ENCODE measurements at places on chromosomes 16 and 17.

- no peak for DNase-seq
Observed at GRCh38 chr16:71854369-71854948, 8.7 kb downstream of the ATXN1L start.

DNA sequence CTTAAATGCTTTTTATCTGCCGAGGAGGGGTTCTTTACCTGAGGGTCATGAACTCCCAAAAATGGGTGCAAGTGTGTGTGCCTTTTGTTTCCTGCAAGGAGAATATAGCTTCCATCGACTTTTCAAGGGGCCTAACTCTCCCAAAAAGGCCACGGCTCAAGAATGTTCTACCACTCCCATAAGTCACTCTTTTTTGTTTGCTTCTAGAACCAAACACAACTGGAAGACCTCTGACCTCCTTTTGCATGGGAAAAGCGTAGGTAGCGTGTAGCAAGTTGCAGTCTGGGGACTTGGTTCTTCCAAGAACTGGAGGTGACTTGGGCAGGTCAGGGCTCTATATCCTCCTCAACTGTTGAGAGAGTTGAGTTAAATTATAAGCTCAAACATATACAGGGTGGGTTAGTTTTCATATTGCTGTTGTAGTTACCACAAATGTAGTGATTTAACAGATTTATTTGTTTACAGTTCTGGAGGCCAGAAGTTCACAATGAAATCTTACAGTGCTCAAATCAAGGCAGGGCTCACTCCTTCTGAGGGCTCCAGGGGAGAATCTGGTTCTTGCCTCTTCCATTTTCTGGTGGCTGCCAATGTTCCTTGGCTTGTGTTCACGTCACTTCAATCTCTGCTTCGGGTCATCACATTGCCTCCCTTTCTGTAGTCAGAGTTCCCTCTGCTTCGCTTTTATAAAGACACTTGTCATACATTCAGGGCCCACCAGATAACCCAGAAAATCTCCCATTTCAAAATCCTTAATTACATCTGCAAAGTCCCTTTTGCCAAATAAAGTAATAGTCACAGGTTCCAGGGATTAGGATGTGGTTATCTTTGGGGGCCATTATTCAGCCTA, 1.4 kb downstream of the TMEM97 start:
- DNase-seq: no peak

- DNase-seq: no peak
Observed at GRCh38 chr17:65557349-65558310, 3.8 kb downstream of the AXIN2 start.

- peak; percentile 67 for DNase-seq
Observed at GRCh38 chr17:78130437-78131101, at the start of gene TMC8. TMC8 (plus strand) TSS chr17:78130771; CDS start chr17:78131589, 818 bp downstream.

GRCh38 chr17:28849281-28849680, 5.5 kb upstream of the ERAL1 start:
- DNase-seq: no peak

GRCh38 chr16:89572073-89572484, 3.5 kb upstream of the CPNE7 start:
- DNase-seq: no peak

DNA sequence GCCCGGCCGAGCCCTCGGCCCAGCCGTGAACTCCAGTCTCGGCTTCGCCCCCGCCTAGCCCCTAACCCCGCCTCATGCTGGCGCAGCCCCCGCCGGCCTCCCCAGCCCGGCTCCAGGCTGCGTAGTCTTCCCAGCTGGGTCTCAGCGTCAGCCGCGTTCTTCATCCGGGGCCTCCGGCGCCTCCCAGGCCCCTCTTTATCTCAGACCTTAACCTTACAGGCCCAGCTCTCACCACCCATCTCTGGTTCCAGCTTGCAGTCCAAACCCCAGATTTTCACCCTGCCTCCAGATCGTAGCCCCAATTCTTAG, at the start of gene PROCA1:
Gene PROCA1 (minus strand): TSS at position 166 of the 309 bp plus-strand sequence. CDS start 228 bp downstream, outside the sequence.
- DNase-seq: no peak

DNA sequence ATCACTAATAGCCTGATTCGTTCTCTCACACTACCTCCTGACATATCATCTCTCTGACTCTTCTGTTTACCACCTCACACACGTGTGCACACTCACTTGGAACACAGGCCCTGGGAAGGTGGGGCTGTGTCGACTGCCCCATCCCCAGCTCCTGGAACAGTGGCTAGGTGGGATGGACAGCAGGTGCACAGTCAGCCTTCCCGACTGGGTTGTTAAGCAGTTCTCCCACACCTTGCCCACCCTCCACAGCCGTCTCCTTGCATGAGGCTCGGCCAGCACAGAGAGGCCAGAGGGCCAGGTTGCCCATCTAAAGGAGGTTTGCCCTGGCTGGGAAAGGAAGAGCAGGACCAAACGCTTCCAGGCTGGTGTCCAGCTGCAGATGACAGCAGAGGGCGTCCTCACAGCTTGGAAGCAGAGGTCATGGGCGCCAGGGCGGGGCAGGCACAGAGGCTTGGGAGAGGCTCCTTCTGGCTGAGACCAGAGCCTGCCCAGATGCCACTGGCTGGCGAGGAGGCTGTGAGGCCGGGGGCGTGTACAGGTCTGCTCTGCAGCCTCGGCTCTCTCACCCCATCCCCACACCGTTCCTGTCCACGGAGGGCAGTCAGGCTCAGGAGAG, 92.8 kb downstream of the AMFR start:
- no peak for DNase-seq

DNA sequence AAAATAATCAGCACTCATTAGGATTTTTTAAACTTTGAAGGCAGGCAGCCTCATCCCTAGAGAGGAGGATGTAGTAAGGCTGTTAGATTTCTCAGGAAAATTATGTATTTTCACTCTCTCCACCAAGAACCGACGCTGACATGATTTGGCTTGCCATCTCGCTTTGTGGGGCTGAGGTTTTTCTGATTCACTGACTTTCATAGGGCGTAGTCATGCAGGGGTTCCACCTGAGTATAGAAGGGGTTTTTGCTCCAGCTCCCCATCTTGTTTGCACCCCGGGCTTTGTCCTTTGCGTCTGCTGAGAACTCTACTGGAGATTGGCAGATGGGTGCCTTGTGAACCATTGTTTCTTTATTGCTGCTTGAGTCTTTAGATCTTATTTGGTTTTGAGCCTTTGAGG, 20.2 kb downstream of the TOM1L1 start:
- no peak for DNase-seq

- no peak for DNase-seq
Observed at GRCh38 chr17:77319211-77320043, 178.7 kb downstream of the SEC14L1 start.

DNA sequence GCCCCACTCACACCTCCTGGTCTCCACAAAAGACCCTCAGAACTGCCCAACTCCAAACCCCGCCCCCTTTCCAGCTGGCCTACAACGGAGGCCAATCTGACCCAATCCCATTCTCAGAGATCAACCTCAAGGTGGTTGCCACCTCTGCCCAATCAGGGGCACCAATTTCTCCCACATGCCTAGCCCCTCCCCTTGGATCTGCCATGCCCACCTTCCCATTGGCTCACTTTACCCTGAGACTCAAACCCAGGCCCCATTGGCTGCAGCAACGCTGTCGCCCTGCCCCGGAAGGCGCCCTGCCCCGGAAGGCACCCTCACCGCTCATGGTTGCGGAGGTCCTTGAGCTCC, 10.6 kb downstream of the ZNF668 start:
- DNase-seq: no peak

GRCh38 chr17:51319186-51319585, 58.8 kb downstream of the UTP18 start:
- no peak for DNase-seq

DNA sequence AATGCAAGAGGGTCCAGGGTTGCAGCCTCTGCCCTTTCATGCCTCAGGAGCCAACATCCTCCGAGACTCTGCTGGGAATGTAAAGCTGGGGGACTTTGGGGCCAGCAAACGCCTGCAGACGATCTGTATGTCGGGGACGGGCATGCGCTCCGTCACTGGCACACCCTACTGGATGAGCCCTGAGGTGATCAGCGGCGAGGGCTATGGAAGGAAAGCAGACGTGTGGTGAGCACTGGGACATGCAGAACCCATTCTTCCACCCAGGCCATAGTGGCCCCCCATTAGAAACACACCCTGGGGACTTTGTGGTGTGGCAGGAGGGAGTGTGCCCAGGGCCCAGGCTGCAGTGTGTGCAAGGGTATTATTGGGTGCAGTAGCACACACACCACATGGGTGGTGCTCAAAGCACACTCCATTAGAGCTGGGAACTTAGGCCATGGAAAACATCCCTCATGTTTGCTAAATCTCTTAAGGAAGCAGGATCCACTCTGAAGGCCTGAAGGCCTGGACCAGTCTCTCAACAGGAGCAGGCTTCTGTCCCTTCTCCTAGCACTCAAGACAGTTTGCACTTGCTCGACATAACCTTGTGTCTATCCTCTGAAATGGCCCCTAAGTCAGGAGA, 7.6 kb downstream of the LIMD2 start:
- DNase-seq: no peak

DNA sequence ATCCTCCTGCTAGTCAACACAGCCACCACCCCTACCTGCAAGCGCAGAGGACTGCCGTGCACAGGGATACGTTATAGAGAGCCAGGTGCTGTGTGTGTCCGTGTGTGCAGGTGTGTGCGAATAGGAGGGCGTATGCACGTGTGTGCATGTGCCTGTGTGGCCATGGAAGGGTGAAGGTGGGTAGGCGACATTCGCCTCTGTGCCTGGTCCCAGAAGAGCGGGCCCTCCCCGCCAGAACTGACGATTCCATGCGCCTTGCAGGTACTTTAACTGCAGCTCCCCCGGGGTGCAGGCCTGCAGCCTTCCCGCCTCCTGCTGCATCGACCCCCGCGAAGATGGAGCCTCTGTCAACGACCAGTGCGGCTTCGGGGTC, 8.7 kb downstream of the PDE6G start:
- DNase-seq: no peak

- no peak for DNase-seq
Observed at GRCh38 chr16:83270061-83270460, 537.7 kb upstream of the HSBP1 start.

DNA sequence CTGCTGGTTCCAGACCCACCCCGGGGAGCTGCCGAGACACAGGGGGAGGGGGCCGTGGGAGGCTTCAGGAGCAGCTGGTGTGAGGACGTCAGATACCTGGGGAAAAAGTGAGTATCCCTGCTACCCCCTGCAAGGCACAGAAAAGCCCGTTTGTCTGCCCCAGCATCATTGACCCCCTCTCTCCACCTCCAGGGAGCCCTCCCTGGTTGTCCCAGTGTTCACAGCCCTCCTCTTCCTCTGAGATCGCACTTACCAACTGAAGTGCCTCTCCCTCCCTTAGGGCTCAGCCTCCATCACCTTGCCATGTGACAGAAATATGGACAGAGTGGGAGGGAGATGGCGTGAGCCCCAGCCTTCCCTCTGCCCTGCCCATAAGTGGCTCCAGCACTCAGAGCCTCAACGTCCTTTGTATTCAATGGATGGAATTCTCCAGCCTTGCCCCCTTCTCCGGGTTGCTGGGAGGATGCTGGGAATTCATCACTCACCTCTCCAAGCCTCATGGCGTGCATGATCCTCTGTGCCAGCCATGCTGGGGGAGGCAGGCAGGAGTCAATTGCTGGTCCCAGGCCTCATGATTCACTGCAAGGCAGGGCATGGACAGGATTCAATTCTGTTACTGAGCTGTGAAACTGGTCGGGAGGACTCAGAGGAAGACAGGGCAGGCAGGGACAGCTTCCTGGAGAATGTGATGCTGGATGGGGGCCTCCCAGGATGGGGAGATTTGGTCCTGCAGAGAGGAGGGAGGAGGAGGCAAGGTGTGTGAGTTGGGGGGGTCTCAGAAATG, 14.6 kb downstream of the SPNS3 start:
- no peak for DNase-seq

GRCh38 chr16:74291577-74292208, 4.9 kb upstream of the PSMD7 start:
- DNase-seq: no peak
